ENCODE measurements at places on chromosomes 12 and 14. TPM values are rescaled to one million over a fixed set of nuclear protein-coding genes. Genes with fewer than 3 reads are reported as not detected.

Gene TOMM20L
- total RNA-seq = not detected

Gene CLEC4A
- total RNA-seq = 3.0 TPM

Gene VRTN
- not detected for total RNA-seq

Gene FAM90A1
- total RNA-seq = 0.27 TPM

Gene LRRC10
- not detected for total RNA-seq

Gene IGF1
- 103 TPM for total RNA-seq

Gene YEATS4
- total RNA-seq = 8.5 TPM

Gene TAS2R7
- total RNA-seq = not detected

Gene PRIMA1
- total RNA-seq = 8.9 TPM

Gene NOVA1
- 38.7 TPM for total RNA-seq

Gene IL22
- total RNA-seq = not detected

Gene EXOC3L4
- 4.8 TPM for total RNA-seq

Gene SYNE3
- 39.1 TPM for total RNA-seq

Measured in aorta (tissue), 5 donors.